ENCODE measurements at places on chromosomes 1 and 21.

DNA sequence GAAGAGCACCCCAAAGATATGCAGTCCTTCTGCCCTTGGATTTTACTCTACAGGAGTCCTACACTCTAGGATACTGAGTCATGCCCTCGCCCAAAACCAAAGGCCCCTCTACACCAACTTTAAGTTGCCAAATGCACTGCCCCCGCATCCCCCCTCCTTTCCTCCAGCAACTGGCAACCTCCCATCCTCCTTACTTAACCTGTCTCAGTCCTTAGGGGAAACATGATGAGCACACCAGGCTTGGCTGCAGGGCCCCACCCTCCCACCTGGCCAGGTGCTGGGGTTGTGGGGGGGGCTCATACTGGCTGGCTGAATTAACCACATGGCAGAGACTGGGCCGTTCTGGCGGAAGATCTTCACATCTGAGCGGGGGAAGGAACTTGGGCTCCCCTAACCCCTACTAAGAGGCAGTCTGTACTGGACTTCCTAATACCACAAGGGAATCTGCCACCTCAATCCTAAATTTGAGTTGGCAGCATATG lies 1.2 kb downstream of the HDGF start:
- no peak for DNase-seq

DNA sequence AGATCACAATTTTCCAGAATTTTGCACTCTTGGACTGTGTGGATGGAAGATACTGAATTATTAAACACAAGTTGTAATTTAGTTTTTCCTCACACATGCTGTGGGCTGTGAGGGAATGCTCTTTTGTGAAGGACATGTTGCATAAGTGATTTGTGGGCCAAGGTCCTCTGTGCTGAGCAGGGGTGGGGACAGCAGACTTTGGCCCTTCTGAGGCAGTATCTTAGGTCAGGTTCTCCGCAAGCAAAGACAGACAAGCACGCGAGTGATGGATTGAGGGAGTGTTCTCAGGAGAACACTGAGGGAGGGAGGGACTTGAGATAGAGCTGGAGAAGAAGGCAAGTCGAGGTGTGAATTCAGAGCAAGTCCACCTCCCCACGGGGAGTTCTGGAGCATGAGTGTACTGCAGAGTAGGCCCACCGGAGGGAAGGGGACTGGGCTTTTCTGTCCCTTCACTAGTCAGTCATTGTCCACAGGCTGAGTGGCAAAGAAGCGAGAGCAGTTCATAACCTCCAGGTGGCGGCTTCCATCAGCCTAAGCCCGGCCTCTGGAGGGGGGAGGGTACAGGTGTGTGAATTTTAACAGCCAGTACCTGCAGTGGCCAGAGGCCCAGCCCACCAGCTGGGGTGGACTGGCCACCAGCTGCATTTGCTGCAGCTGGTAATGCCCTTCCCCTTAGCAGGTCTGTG lies 19.1 kb upstream of the CD101 start:
- DNase-seq: no peak

DNA sequence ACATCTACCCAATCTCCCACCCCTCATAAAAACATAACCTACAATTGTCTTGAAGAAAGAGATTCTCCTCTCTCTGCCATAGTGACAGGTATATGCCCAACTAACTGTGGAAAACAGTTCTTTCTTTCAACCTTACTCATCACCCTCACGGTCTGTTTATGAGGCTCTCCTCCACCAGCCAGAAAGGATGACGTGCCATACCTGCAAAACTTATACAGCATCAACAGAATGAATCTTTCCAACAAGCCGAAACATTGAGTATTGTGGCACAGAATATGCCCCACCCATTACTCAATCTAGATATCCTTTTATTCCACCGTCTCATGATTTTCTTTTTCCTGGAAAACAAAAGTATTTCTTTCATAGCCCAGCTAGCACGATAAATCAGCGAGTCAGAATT lies 55.7 kb downstream of the RBM11 start:
- DNase-seq: no peak

DNA sequence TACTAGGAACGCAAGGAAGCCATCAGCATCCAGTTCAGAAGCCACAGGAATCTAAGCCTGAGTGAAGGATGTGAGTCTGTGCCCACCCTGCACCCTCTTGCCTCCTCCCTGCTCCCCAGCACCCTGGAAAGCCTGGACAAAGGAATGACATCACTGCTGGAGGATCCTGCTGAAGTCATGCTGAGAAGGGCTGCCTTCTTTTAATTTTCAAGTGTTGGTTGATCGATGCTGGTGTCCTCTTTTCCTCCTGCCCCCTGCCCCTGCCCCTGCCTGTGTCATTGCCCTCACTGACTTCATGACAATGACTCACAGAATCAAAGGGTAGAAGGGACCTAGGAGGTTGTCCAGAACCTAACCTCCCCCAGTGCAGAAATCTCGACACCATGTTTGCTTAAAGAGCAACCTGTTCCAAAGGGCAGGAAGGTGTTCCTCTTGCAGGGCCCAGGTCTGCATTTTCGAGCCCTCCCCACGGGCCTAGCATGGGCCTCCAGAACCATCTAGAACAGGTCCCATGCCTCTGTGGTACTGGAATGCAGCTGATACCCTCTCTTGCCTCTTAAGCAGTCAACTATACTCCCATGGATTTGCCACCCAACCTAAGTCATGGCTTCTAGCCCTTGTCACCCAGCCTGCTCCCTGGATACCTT lies 9.6 kb downstream of the DHRS3 start:
- DNase-seq: no peak

DNA sequence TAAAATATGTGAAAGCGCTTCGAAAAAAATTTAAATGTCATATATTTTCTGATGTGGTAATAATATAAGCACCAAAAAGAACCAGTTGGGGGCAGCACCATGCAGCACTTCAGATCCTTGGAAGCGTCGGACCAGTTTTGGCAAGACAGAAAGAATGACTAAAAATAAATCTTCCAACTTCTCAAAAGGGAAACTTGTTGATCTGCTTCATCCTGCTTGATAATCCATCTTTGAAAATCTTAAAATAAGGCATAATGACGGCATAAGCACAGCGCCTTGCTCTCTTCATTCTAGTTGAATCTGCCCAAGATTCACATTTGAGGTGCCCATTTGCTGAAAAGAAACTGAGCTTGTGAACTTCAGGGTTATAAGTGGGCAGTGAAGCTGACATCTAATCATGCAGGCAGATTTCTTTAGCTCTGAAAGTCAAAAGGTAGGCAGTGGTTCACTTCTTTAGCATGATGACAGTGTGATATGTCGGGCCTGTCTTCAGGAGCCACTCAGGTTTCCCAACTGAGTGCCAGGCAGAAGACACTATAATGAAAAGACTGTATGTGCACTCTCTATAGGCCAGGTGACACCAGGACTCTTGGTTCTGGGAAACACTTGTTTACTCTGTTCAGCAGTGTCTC lies 19.8 kb upstream of the MUTYH start:
- no peak for DNase-seq

DNA sequence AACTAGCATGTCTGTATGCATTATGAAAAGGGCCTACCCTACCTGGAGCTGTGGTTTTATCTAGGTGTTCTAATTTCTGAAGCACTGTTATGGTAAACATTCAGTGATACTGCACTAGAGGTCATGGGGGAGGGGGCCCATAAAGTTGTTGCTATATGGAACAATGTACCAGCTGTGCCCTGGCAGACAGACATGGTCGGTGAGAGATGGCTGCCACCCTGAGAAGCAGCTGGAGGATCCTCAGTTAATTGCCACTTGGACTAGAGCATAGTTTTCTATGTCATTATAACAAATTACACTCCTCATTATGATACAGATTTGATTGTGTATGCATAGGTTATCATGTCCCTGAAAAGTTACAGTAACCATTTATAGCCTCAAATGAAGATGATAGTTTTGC lies 45.4 kb downstream of the ILDR2 start:
- no peak for DNase-seq

DNA sequence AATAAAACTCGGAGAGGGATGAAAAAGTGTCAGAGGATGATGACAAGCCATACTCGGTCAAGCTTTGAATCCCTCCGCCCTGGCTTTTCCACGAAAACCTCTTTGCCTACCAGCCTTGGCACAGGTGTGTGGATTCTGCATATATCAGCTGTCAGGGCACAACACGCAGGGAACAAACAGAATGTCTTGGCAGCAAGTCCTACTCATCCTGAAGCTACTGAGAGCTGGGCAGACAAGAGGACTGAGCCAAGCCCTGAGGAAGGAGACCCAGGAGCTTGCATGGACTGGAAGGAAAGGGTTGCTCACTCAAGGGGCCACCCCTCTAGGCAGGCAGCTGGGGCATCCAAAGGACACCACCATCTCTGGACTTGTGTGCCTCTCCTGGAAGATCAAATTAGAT lies 132.4 kb downstream of the HMGB4 start:
- no peak for DNase-seq

DNA sequence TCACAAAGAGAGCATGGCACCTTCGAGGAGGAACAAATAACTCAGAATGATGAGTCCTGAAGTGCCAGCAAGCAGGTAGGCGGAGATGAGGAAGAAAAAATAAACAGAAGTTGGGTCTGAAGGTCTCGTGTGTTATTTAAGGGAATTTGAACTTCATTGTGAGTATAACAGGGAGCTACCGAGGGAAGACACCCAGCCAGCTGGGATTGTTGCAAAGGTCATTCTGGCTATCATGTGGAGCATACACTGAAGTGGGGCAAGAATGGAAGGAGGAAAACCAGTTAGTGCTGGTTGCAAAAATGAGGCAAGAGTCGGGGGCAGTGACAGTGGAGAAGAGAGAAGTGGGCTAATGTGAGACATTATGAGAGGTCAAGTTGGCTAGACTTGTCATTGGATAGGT lies 53.6 kb upstream of the RAP1A start:
- no peak for DNase-seq

GRCh38 chr1:226643177-226643576 lies 94.6 kb downstream of the STUM start:
- no peak for DNase-seq

- no peak for DNase-seq
These were observed 68.1 kb upstream of the ANGPTL1 start for GRCh38 chr1:178938959-178939317.

- DNase-seq: no peak
These were observed 30.9 kb upstream of the CAMK1G start for GRCh38 chr1:209552406-209553264.

DNA sequence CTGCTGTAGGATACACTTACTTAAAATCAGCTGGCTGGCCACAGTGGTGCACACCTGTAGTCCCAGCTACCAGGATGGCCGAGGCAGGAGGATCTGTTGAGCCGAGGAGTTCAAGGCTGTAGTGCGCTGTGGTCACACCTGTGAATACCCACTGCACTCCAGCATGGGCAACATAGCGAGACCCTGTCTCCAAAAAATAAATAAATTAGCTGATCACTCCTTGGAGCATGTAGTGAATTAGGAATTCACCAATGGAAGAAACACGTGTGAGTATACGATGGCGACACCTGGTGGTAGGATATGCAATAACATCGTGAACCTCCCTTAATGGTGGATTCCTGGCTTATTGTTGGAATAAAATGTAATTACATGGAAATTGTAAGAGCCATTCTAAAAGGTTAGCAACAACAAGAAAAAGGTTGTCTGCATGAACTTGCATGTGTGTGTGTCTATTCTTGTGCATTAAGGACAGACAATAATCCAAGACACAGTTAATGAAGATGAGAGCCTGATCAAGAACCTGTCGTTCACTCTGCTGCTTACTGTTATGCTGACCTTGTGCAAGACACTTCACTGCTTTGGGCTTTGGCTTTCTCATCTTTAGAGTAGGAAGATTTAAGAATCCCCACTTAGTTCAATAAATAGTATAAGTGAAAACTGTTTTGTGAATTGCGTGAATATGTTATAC lies 38.6 kb upstream of the COX20 start:
- peak; percentile 43 for DNase-seq

DNA sequence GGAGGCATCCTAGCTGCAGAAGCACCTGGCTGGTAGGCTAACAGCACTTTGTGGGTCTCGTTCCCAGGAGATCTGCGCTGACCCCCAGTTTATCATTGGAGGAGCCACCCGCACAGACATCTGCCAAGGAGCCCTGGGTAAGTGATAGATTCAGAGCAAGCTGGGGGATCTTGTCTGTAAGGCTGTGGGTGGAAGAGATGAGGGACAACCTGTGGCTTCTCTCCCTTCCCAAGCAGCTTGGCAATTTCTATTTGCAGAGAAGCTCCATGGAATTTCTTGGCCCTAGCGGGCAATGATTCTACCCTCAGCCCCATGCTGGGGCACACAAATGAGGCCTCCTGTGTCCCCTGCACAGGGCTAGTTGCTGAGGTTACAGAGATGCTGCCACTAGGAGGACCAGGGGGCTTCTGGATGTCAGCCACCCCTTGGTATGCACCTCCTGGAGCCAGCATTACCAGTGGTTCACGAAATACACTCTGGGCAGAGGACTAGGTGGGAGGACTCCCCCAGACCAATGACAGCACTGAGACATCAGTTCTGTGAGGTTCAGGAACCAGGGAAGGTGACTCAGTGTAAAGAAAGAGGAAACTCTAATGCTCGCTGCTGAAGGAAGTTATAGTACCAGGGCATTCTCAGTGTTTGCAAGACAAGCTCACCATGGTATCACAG lies 5.5 kb downstream of the CAPN2 start:
- no peak for DNase-seq

- DNase-seq: no peak
These were observed 221.0 kb upstream of the FOXD3 start for GRCh38 chr1:63101336-63101735.

GRCh38 chr1:52917156-52917555 lies 4.4 kb downstream of the ECHDC2 start:
- no peak for DNase-seq

DNA sequence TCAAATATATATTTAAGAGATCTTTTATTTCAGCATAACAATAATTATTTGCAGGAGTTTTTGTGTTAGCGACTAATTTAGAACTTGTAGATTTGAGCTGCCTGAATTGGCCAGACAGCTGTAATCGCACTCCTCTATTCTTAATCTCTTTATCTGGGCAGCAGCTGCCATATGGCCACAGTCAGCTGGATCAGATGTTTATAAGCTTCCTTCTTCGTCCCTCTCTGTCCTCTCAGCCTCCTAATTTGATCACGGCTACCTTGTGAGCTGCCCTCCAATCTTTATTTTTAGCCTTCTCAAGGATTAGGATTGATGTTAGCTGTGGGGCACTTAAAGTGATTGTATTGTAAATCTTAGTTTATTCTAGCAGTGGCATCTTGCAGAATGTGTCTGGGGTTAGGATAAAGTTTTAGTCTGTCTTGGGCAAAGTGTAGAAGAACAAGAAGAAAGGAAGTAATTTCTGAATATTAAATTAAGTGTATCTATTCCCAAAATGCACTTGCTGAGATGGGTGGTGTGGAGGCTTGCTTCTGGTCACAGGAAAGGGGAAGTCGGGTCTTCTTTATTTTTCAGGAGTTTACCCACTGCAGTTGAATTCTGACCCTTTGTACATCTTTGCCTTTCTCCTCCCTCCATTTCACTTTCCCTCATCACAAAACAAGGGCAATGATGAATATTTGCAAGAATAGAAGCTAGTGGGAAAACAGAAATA lies 1.1 kb downstream of the ZBTB18 start:
- no peak for DNase-seq

GRCh38 chr1:70211541-70211940 lies 6.2 kb upstream of the LRRC40 start:
- DNase-seq: no peak

GRCh38 chr1:22252251-22252650 lies 109.4 kb upstream of the WNT4 start:
- DNase-seq: no peak

- no peak for DNase-seq
These were observed 3.2 kb downstream of the TRNP1 start for GRCh38 chr1:26996665-26997064.

- no peak for DNase-seq
These were observed 22.3 kb upstream of the TRAF3IP3 start for GRCh38 chr1:209733409-209734192.

All from Panc1 (cell line).